Stimulated activated CD8-positive, alpha-beta memory T cell treated with anti-CD3 and anti-CD28 coated beads, Interleukin-4, amount 100 ng/mL, for 4 hours (primary cell): ENCODE measurements at places on chromosomes 6 and 20.
A peak's percentile ranks its signal among the peaks of the same experiment; 100 is the strongest.

- no peak for DNase-seq
These were observed 86.5 kb upstream of the MRPS10 start for GRCh38 chr6:42304053-42304712.

GRCh38 chr6:54074578-54075195 is 36.6 kb upstream of the MLIP start:
- DNase-seq = no peak

GRCh38 chr6:79466207-79466834 is 70.9 kb downstream of the LCA5 start:
- no peak for DNase-seq

- no peak for DNase-seq
These were observed 189.7 kb upstream of the CDYL start for GRCh38 chr6:4586469-4586859.

GRCh38 chr6:131756039-131756438 is 45.2 kb upstream of the CTAGE9 start:
- no peak for DNase-seq

DNA sequence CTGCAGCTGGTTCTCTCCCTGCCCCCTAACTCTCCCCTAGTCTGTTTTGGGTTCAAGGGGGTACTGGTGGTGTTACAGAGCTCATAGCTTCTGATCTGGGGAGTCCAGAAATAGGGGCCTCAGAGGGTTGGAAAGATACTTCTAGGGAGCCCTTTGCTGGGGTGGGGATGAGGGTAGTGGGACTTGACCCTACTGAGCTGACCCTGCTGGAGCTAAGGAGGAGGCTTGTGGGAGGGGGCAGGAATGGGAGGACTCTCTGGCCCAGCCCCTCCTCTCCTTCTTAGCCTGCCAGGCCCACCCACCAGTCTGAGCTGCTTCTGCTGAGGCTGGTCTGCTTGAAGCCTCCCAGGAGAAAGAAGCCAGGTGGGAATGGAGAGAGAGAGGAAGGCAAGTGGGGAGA is at the start of gene EGFL8:
Gene EGFL8, plus strand, starts transcription at position 301 of the 400 bp plus-strand sequence. CDS start 1,571 bp downstream, outside the sequence.
- no peak for DNase-seq

GRCh38 chr20:47940101-47940813 is 155.0 kb upstream of the SULF2 start:
- no peak for DNase-seq

GRCh38 chr6:139323511-139324300 is 31.9 kb upstream of the TXLNB start:
- peak; percentile 67 for DNase-seq

DNA sequence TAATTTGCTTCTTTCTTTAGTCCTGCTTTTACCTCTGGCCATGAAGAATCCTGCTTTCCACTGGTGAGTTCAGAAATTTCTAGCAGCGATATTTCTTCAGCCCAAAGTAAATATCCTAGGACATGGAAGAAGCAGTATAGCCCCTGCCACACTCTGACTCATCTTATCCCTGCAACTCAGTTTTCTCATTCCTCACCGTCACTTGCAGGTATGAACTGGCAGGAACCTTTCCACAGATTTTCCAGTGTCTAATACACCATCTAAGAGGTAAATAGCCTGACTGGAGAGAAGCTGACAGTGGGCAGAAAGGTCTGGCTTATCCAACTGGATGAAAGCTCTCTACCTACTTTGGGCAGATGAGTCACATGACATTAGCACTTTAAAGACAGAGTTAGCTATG is 816.7 kb upstream of the FLRT3 start:
- no peak for DNase-seq

DNA sequence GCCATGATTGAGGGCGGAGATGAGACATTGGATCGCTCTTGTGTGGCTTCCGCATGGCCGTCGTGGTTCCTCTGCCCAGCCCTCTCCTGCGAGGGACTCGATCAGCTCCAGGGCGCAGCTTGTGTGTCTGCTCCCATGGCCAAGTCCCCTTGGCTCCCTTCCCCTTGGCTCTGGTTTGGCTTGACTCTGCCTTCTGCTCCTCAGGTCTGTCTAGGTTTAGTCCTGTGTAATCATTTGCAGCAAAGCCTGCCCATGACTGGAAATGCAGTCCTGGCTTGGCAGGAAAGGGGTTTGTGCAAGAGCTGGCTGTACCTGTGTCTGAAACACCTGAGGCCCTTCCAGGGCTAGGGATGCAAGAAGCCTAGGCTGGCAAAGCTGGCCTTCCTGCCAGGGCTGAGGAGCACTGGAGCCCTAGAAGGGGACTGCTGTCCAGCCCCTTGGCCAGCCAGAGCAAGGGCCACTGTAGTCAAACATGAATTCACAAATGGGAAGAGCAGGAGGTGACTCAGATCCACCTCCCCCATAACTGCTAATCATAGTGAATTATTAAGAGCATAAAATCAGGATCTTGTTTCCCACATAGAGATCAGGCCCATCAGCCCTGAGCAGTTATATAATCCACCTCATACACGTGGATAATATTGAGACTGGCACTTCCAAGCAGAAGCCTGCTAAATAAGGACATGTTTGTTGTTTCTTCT is 196.8 kb downstream of the FARS2 start:
- DNase-seq = no peak

- DNase-seq = no peak
These were observed 594.2 kb upstream of the CHD6 start for GRCh38 chr20:42212391-42212790.

GRCh38 chr20:62586799-62587198 is 55.5 kb upstream of the SLCO4A1 start:
- DNase-seq = no peak

GRCh38 chr6:109526905-109527628 is 44.0 kb upstream of the ZBTB24 start:
- DNase-seq = peak; percentile 10

DNA sequence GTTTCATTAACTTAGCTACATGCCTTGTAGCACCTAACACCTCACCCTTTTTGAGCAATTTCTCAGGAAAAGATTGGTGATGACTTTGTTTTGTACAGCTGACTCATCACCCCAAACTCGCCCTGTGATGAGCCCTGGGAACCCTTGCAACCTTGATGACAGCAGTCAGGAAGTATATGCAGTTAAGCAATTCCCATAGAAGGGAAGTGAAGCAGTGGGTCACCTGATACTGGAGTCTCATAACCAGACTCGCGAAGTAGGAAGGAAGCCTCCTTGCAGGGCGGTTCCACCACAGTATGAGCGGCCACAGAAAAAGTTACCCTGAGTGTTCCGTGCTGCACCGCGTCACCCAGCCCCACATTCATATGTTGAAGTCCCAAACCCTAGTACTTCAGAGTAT is 82.0 kb upstream of the EDN1 start:
- no peak for DNase-seq

- DNase-seq = no peak
These were observed 885 bp downstream of the MTCL3 start for GRCh38 chr6:127518191-127518709.

GRCh38 chr6:34465531-34466241 is at the start of gene PACSIN1:
Gene PACSIN1 (plus strand): TSS chr6:34466076. CDS start chr6:34526306, 60,230 bp downstream.
- no peak for DNase-seq

DNA sequence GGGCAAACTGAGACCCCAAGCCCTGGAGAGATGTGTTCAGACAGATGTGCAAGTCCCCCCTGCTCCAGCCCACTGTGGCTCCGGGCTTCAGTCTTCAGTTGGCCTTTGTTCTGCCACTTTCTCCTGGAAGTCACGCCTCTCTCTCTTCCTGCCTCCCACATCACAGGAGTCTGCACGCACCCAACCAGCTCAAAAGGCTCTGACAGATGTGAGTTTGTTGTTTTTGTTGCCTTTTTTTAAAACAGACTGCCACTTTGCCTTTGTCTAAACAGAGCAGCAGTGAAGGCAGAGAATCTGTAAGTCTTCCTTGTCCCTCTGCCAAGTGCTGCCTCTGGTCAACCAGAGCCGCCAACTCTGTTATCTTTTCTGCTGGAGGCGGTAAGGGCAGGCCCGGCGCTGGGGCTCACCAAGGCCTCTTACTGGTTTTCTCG is 149.7 kb downstream of the TFAP2C start:
- DNase-seq = no peak

DNA sequence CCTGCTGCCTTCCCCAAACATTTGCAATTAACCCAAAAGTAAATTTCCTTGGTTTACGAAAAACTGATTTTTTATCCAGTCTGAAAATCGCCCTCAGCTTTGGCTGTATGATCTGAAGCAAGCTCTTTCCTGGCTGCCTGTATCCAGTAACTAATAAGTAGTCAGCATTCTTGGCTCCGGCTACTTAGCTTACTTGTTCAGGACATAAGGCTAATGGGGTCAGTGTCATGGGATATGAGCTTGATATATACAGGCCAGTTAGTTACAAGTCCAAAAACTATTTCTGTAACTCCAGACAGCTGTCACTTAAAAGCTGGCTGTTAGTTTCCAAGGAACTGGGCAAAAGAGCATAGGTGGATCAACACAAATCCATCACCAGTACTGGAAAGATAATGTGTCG is 56.2 kb downstream of the KHDC1L start:
- no peak for DNase-seq

DNA sequence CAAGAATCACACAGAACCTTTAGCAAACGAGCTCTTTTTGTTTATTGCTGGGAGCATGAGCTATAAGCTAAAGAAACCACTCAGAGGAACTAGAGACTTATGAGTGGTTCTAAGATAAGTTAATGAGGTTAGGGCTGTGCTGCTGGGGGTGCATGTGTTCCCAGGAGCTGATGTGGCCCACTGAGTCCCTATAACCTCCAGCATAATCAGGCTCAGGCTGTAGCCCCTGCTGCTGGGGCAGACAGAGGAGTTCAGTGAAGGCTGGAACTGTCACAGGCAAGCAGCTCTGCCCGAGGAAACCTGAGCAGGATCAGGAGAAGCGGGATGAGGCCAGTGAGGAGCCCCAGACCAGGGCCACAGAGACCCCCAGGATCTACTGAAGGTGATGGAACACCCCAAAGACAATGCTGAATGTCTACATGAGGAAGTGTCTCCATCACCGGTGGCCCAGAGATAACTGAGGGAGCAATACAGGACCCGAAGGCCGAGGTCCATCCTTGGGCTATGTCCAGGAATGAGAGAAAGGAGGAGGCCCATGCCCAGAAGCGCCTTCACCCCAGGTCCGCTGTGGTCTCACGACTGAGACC is 17.3 kb downstream of the TUBB2B start:
- DNase-seq = no peak

GRCh38 chr20:41131594-41132387 is 5.6 kb upstream of the PLCG1 start:
- no peak for DNase-seq

- DNase-seq = no peak
These were observed 25.8 kb downstream of the ROS1 start for GRCh38 chr6:117399924-117400323.
